ENCODE measurements at places on chromosomes 13 and 19.

- no peak for DNase-seq
Measured at GRCh38 chr13:27962128-27962841, 6.8 kb downstream of the CDX2 start.

- DNase-seq = peak; percentile 89
Measured at GRCh38 chr19:1566392-1567115, 1.6 kb downstream of the MEX3D start.

- no peak for DNase-seq
Measured at GRCh38 chr13:43487461-43487860, 299.3 kb downstream of the ENOX1 start.

- peak; percentile 71 for DNase-seq
Measured at GRCh38 chr19:40529093-40529954, 47.3 kb upstream of the SHKBP1 start.

- no peak for DNase-seq
Measured at GRCh38 chr13:92661406-92661805, 565.2 kb upstream of the GPC6 start.

GRCh38 chr13:107900775-107901174, 314.6 kb downstream of the LIG4 start:
- DNase-seq = no peak

DNA sequence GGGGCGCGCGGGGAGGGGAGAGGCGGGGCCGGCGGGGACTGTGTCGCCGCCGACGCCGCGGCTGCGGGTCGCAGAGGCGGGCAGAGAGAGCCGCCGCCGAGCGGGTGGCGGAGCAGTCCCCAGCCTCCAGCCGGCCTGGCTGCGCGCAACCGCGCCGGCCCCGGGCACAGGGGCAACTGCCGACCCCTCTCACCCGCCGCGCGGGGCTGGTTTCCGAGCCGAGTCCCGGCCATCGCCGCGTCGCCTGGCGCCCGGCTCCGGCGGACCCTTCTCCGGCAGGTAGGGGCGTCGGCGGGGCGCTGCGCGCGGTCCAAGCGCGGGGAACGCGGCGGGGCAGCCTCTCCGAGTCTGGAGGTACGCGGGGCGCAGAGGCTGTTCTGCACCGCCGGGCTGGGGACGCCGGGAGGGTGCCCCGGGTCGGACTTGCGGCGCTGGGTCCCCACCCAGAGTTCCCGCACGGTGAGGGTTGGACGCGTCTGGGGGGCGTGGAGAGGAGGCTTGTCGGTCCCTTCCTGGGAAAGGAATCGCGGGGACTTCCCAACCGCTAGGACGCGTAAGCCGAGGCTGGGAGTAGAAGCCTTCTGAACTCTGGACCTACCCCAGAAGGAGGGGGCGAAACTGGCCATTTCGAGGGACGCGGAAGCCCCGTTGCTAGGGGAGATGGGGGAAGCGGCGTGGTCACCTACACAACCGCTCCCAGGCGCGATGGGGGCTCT, 133.6 kb upstream of the MYO16 start:
- DNase-seq = no peak

GRCh38 chr19:28596561-28597071, 616.3 kb downstream of the UQCRFS1 start:
- DNase-seq = no peak

GRCh38 chr13:80881034-80881433, 540.1 kb upstream of the SPRY2 start:
- DNase-seq = no peak

GRCh38 chr13:56886398-56886797, 254.3 kb upstream of the PRR20A start:
- no peak for DNase-seq

DNA sequence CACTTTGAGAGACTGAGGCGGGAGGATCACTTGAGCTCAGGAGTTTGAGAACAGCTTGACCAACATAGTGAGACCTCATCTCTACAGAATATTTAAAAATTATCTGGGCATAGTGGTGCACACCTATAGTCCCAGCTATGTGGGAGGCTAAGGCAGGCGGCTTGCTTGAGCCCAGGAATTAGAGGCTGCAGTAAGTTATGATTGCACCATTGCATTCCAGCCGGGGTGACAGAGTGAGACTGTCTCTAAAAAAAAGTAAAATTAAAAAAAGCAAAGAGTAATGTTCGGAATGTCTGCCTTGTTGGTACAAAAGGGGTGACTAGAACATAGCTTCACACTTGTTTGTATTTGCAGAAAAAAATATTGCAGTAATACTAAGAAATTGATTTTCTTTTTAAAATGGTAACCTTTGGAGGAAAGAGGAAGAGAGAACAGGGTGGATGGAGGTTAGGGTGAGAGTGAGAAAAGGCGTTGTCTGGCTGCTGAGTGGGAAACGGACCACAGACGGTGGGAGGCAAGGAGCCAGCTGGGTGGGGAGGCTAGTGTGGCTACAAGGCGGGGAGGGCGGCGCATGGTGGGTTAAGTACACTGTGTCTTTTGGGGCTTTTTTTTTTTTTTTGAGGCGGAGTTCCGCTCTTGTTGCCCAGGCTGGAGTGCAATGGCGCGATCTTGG, 10.2 kb downstream of the PPP1R14A start:
- DNase-seq = peak; percentile 79

GRCh38 chr19:28569132-28570131, 643.5 kb downstream of the UQCRFS1 start:
- DNase-seq = no peak

- peak; percentile 80 for DNase-seq
Measured at GRCh38 chr13:98570929-98571372, 6.0 kb downstream of the STK24 start.

DNA sequence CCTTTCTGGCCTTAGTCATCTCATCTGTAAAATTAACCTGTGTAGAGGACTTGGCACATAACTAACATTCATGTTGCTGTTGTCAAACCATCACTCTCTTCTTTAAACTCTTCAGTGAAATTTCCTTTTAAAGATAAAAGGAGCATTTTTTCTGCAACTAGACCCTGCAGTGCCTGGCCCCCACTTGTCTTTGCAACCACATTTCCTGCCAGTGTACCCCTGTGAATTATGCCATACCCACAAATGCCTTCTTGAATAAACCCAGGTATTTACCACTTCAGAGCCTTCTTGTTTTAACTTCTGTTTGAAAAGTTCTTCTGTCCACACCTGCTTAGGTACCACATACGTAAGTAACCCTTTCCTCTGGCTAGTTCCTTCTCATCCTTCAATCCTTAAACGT, 118.8 kb downstream of the CDK8 start:
- no peak for DNase-seq

DNA sequence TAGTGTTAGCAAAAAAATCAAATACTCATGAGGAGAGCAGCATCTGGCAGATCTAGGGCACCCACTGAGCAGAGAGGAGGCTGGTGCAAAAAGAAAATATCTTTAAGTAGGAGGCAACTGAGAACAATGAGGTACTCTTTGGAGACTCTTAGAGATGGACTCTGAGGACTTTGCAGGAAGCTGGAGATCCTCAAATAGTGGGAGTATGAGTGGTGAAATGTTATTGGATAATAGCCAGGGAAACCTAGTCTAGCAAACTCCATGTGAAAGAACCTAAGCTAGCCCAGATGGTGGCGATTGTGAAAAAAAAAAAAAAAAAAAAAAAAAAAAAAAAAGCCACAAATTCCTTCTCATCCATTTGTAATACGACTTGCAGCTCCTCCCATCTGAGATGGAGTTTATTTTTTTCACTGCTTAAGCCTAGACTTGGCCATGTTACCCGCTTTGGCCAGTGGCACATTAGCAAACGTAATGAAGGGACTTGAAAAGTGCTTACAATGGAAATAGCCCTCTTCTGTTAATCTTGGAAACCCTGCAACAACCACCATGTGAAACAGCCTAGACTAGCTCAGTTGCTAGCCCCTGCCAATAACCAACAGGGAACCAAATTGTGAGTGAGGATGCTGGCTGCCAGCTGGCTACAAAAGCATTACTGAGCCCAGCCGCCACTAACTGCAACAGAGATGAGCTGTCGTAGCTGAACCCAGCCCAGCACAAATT, 476.2 kb downstream of the KLF12 start:
- DNase-seq = peak; percentile 32

GRCh38 chr13:21006141-21007005, 55.0 kb downstream of the LATS2 start:
- no peak for DNase-seq

GRCh38 chr13:70844391-70845108, 736.3 kb upstream of the KLHL1 start:
- DNase-seq = no peak

DNA sequence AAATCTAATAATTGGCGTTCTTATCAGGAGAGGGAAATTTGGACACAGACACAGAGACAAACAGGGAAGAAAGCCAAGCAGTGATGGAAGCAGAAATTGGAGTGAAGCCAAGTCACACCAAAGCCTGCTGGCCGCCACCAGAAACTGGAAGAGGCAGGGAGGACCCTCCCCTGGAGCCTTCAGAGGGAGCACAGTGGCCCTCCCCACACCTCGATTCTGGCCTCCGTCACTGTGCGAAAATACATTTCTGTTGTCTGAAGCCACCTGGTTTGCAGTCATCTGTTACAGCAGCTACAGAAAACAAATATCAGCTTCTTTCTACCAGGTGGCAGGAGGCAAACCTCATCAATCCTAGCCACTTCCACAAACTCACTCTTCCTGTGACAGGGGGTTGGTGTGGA, 8.3 kb upstream of the TLE6 start:
- DNase-seq = no peak

GRCh38 chr13:101127741-101128353, 288.5 kb downstream of the NALCN start:
- DNase-seq = peak; percentile 57

GRCh38 chr19:40974633-40975037, 16.4 kb upstream of the CYP2B6 start:
- DNase-seq = peak; percentile 68
